ENCODE measurements at places on chromosomes 5 and 9.

DNA sequence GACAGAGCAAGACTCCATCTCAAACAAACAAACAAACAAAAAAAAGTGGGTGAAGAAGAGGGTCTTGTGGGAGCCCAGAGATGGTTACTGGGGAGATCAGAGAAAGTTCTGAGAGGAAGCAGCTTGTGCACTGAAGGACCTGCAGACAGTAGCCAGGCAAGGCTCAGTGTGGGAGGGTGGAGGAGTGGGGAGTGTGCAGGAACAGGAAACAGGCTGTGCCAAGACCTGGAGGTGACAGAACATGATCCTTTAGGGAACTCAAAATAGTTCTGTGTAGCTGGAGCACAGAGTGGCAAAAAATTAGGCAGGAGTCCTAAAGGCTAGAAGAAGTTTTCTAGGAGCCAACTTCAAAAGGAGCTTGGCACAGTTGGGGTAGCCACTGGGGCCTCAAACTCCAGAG, 19.2 kb upstream of the NANS start:
- no peak for DNase-seq

DNA sequence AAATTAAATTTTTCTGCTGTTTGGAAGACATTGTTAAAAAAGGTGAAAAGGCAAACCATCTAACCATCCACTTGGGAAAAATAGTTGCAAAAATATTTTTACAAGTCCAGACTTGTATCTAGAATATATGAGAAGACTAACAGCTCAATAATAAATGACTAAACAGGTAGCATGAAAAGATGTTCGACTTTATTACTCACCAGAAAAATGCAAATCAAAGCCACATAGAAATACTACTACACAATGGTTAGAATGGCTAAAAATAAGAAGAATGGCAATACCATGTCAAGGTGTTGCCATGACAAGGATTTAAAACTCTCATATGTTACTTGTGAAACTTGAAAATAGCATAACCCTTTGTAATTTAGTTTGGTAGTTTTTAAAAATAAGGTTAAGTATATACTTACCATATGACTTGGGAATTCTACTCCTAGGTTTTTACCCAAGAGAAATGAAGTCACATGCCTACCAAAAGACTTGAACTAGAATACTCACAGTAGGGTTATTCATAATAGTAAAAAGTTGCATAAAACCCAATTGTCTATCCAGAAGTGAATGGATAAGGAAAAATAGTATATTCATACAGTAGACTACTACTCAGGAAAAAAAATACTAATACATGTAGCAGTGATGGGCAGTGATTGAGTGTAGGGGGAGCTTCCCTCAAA, 93.8 kb downstream of the VPS13A start:
- DNase-seq, result no peak

GRCh38 chr5:66742083-66742895, 146.1 kb downstream of the MAST4 start:
- no peak for DNase-seq

GRCh38 chr5:80064124-80064523, 29.0 kb downstream of the THBS4 start:
- DNase-seq, result no peak

GRCh38 chr5:15606197-15606596, 106.2 kb downstream of the FBXL7 start:
- no peak for DNase-seq
